CD4-positive, alpha-beta T cell treated with Interleukin-1 beta for 1 hour (primary cell): ENCODE measurements at places on chromosomes 1 and 21.

GRCh38 chr1:119975006-119975405 lies 78.7 kb upstream of the ADAM30 start:
- no peak for DNase-seq

- DNase-seq, result no peak
Measured at GRCh38 chr1:165836664-165837482, 9.5 kb downstream of the UCK2 start.

DNA sequence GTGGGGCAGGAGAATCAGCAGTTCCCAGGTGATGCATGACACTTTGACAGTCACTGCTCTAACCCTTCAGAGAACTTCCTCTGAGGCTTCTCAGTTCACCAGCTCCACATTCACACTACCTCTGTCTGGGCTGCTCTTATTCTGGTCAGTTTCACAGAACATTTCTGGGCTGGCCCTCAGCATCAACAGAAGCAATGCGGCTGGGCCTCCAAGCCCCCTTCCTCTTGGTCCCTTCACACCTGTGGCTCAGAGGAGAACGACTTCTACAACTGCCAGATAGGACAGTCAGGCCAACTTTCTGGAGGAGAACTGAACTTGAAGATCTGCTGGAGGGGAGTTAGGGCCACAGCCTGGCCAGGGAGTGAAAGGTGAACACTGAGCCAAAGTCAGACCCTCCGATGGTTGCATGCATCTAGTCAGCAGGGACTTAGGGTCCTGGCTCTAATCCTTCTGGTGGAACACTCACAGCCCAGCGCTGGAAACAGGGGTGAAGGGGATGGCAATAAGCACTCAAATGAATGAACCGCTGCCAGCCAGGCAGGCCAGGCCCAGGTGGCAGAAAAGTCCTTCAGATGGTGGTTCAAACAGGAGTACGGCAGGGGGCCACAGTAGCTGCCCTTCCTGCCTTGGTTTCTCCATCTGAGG lies 274.1 kb downstream of the FOXD2 start:
- DNase-seq, result no peak

- DNase-seq, result no peak
Measured at GRCh38 chr1:88799491-88799890, 91.9 kb downstream of the GTF2B start.

- DNase-seq, result no peak
Measured at GRCh38 chr1:90204780-90205179, 209.9 kb downstream of the ZNF326 start.

GRCh38 chr1:91499904-91500755 lies 521 bp upstream of the CDC7 start:
- DNase-seq, result no peak

DNA sequence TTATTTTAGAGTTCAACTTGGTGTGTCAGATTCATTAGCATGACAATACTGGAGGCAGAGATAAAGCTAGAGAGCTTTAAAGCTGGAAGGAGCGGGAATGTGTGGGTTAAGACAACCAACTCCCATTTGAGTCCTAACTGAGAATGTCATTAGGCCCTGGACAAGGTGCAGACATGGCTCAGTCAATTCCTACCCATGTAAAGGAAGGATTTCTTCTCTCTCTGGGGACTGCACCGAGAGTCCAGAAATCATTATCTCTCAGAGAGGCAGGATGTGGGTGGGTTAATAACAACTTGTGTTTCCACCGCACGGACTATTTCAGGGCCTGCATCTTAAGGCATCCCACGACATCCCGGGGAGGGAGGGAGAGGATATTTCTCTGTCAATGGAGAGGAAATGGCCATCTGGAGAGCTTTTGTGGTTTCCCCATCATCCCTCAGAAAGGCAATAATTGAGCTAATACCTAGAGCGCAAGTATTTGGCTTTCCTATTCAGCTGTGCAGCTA lies 46.7 kb upstream of the SARS1 start:
- DNase-seq, result no peak

DNA sequence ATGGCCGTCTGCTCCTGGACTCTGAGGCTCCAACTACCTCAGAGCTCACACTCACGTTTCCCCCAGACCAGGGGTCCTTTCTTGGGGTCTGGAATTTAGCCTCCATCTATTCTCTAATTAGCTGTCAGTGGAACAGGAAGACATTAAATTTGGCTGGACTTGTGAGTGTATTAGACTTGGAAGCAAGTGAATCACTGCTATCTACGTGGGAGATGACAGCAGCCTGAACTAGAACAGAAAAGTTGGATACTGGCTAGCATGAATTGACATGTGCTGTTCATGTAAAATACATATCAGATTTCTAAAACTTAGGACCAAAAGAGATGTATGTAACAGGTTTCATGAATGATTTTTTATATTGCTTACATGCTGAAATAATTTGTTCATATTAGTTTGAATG lies 28.0 kb downstream of the TAF5L start:
- DNase-seq, result no peak

GRCh38 chr1:11187000-11187399 lies 2.2 kb upstream of the ANGPTL7 start:
- DNase-seq, result no peak

DNA sequence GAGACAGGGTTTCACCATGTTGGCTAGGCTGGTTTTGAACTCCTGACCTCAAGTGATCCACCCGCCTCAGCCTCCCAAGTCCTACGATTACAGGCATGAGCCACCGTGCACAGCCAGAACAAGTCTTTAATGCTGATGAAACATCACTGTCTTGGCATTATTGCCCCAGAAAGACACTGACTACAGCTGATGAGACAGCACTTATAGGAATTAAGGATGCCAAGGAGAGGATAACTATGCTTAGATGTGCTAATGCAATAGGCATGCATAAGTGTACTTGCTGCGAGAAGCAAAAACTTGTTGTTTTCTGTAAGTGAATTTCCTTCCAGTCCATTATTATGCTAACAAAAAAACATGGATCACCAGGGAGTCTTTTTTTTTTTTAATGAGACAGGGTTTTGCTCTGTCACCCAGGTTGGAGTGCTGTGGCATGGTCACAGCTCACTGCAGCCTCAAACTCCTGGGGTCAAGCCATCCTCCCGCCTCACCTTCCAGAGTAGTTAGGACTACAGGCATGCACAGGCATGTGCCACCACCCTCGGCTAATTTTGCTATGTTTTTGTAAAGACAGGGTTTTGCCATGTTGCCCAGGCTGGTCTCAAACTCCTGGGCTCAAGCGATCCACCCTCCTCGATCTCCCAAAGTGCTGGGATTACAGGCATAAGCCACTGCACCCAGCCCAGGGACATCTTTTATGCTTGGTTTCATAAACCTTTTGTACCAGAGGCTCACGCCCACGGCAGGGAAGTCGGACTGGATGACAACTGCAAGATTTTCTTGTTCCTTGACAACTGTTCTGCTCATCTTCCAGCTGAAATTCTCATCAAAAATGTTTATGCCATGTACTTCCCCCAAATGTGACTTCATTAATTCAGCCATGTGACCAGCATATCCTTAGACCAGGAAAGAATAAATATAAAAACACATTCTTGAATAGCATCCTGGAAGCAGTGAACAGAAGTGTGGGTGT lies 23.1 kb downstream of the RHEX start:
- no peak for DNase-seq

DNA sequence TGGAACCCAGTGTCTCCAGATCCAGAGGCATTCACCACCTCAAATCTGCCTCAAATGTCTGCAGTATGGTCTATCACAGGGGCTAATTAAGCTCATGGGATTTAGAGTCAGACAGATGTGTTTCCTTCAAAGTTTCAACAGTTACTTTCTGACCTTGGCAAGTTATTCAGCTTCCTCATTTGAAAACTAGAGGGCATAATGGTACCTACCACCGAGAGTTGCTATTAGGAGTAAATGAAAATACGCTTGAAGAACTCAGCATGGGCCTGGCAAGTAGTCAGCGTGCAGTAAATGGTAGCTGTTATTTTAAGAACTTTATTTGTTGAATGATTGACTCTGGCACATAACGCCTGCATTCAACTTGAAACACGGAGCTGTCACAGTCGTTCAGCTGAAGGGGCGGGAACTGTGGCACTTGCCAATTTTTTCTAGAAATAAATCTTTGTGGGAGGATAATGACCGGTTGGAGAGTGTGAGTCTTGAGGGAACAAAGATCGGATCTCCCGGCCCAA lies 1.2 kb upstream of the CAP1 start:
- no peak for DNase-seq

DNA sequence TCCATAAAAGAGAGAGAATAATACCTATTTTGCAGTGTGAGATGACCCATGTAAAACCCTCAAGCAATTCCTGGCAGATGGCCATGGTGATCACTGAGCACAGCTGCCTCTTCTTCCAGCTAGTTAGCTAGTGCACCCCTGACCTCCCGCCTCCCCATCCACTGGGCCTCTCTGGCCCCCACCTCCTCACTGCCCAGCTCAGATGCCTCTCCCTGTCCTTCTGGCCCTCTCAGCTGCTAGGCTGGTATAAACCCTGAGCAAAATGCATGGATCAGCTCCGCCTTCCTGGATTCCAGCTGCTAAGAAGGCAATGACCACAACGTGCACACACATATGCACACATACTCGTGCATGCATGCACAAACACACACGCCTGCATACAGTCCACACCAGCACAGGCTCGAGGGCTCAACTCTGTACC lies 117.2 kb downstream of the DMRTB1 start:
- DNase-seq, result no peak

DNA sequence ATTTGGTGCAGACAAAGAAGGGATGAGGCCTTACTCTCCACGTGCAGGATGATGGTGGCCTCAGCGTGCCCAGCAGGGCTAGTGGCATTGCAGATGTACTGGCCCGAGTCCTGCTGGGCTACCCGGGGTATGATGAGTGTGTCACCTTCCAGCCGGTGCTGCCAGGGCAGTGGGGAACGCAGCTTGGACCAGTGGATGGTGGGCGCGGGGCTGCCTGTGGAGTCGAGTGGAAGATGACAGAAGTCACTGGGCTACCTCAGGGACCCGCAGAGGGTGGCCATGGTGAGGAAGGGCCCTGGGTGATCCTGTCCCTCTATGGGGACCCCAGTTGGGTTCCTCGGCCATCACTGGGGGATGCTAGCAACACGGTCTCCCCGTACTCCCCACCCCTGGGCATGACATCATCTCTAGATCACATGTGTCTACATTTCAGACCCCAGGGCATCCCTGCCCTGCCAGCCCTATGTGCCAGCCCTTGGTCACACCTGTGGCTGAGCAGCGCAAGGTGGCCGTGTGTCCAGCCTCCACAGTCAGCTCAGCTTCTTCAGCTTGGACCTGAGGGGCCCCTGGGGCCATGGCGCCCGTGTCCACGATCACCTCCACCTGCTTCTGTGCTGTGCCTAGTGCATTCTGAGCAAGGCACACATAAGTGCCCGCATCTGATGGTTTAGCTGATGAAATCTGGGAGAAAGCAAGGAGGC lies 27.4 kb downstream of the LDLRAD2 start:
- DNase-seq, result no peak

- no peak for DNase-seq
Measured at GRCh38 chr1:12158357-12159092, 8.3 kb upstream of the TNFRSF1B start.

GRCh38 chr1:169111472-169111871 lies 5.0 kb downstream of the ATP1B1 start:
- DNase-seq, result no peak

- DNase-seq, result no peak
Measured at GRCh38 chr1:208048904-208049303, 138.0 kb upstream of the CD34 start.

- DNase-seq, result no peak
Measured at GRCh38 chr1:96995351-96995750, 273.8 kb downstream of the PTBP2 start.

GRCh38 chr1:209202830-209203532 lies 380.5 kb upstream of the CAMK1G start:
- DNase-seq, result no peak

- DNase-seq, result no peak
Measured at GRCh38 chr1:163834778-163835177, 513.0 kb downstream of the NUF2 start.

GRCh38 chr1:194341587-194341986 lies 1155.2 kb upstream of the B3GALT2 start:
- no peak for DNase-seq

GRCh38 chr1:235874261-235874660 lies 7.6 kb upstream of the LYST start:
- no peak for DNase-seq

- DNase-seq, result no peak
Measured at GRCh38 chr1:181216591-181216994, 128.1 kb downstream of the IER5 start.

- DNase-seq, result no peak
Measured at GRCh38 chr1:246108278-246108925, 398.7 kb downstream of the SMYD3 start.

DNA sequence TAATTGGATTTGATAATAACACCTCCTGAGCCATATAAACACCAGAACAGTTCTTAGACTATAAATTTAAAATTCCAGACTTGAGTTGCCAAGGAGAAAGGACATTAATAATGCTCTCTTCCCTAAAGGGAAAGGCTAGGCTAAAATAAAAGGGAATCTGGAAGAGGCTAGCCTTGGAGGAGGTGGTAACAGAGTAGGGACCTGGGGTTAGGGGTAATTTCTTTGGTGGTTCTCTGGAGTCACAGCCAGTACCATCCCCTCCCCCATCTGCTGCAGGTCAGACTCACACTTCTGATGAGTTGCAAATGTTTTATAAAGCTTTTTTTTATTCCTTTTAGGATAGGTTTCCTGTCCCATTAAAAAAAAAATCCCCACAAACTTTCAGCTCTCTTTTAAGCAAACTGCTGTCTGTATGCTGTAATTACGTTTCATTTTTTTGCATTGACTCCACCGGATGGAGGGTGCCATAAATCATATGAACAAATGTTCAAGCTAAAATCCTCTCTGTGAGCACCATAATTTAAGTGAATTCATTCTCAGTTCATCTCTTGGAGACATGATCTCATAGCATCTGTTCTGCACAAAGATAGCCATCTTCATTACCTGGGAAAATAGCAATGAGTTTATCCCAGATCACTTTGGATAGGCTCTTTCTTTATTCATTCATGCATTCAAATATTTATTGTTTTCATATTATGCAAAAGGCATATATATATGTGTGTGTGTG lies 379.6 kb downstream of the TTLL7 start:
- DNase-seq, result no peak

GRCh38 chr1:179599623-179600249 lies 8.1 kb downstream of the TDRD5 start:
- no peak for DNase-seq
